ENCODE measurements at places on chromosomes 2 and 18.

GRCh38 chr2:49049161-49049560, 105.2 kb downstream of the FSHR start:
- no peak for DNase-seq

GRCh38 chr2:14975381-14975780, 342.9 kb downstream of the LRATD1 start:
- no peak for DNase-seq

GRCh38 chr2:179441551-179441950, 176.9 kb upstream of the SESTD1 start:
- no peak for DNase-seq

GRCh38 chr2:22904126-22904684, 480.8 kb upstream of the KLHL29 start:
- DNase-seq = peak; percentile 2

DNA sequence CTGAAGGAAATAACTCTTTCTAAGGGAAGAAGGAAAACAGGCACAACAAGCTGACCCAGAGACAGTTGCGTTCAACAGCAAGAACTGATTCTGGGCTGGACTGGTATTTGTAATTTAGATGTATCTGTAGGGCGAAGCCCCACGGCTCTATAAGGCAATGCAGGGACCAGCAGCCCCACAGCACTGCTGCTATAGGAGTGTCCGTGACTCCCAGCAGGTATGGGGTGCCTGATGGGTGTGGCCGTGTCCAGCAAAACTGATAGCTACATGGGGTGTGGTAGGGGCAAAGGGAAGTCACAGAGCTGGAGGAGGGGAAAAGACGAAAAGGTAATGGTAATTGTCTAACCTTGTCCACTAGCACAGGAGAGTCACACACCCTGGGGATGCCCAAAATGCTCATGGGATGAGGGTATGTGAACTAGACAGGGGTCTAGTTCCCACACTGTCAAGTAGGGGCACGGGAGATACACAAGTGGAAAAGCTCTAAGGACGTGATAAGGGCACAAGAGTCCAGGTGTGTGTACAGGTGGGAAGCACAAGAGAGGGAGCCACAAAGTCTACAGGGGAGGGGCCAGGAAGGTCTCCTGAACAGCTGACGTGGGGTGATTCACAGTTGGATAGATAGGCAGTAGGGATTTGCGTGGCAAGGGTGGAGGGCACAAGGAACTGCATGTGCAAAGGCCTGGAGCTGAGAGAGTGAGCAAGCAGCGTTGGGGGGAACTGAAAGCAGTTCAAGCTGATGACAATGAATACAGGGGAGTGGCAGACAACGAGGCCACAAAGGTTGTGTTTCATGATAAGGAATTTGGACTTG, 48.5 kb upstream of the ASPRV1 start:
- DNase-seq = no peak

DNA sequence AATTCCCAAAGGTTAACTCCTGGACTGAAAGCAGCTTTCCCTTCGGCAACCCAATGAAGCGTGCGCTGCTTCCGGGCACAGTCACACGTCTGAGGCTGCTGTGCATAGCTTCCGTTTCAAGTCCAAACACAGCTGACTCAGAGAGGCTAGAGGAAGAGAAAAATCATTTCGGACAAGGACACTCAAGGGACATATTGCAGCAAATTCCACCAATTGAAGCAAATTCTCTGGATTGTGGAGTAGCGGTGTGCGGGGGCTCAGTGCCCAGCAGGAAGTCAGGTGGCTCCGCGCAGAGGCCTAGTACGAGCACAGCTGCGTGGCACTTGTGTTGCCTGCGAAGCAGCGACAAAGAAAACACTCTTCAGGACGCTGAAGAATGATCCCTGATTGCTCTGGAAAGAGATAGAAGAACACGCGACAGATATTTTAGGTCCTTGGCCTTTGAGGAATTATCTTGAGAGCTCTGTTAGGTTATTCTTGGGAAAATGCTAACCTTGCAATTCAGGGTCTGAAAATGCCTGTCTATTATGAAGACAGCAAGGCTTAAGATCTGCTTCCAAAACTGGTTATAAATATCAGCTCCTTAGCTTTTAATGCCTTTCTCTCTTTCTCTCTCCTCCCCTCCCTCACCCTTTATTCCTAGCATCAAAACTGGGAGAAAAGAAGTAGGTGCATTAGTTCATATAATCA, 352.6 kb upstream of the DLGAP1 start:
- DNase-seq = no peak

GRCh38 chr2:39424951-39425350, 12.1 kb downstream of the MAP4K3 start:
- no peak for DNase-seq

Data from stimulated activated CD4-positive, alpha-beta T cell treated with anti-CD3 and anti-CD28 coated beads, Interleukin-12 subunit alpha, Interleukin-12 subunit beta, amount 100 ng/mL, for 4 hours (primary cell).